ENCODE measurements at places on chromosomes 3 and 15.

- DNase-seq: no peak
Observed at GRCh38 chr15:98957655-98958054, 49.9 kb downstream of the PGPEP1L start.

DNA sequence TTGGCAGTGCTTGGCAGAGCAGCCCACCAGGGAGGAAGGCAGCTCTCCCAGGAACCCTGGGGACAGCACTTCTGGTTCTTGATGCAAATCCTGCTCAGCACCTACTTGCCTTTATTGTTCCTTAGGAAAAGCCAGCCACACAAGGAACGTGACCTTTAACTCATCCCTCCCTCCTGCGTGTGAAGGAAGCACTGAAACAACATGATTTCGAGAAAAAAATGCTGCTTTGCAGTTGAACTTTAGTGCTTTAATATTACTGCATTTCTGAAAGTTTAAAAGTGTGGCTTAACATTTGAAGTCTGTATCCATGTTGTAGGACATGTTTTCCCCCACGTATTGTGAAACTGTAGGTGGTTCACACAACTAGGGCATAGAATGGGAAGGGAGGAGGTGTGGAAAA is 50.4 kb upstream of the CTNNB1 start:
- no peak for DNase-seq

- no peak for DNase-seq
Observed at GRCh38 chr15:70152070-70152480, 54.4 kb upstream of the TLE3 start.

DNA sequence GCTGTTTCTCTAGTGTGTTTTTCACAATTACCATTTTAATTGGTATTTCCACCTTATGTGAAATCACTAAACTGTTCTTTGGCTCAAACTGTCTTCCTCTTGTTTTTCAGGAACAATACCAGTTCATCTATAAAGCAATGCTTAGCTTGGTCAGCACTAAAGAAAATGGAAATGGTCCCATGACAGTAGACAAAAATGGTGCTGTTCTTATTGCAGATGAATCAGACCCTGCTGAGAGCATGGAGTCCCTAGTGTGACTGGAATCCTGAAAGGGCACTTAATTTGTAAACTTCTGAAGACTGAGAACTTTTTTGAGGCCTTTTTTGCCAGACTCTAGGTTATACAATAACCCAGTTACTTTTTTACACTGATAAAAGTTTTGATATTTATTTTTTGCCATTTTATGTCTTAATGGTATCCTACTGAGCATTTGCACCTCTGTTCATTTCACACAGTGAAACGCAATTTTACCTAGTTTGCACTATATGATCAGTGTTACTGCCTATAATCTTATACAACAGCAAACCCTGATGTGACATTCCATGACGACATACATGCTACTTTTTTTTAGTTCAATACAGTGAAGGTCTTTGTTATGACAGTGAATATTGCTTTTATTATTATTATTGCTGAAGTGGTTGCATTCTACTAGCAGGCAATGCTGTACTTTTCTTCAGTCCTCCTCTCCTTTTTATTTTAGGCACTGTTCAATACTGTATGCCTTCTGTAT is 80.1 kb downstream of the FEZF2 start:
- no peak for DNase-seq

DNA sequence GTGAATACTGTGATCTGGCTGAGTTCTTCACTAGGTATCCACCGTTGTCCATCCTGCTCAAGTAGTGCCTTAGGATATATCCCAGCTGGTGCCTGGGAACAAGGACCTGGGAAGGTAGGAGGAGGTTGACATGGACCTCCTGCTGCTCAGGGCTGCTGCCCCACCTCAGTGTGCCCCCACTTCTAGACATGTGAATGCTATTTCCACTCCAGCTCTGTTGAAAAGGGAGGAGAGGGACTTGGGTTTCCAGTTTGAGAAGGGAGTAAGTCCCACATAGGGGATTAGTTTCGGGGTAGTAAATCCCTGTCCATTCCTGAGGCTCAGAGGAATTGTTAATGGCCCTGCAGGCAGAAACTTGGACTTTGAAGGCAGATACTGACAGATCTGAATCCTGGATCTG is 32.9 kb upstream of the ETV5 start:
- no peak for DNase-seq

All from stimulated activated CD4-positive, alpha-beta T cell treated with anti-CD3 and anti-CD28 coated beads, Interleukin-4, amount 100 ng/mL, for 24 hours (primary cell).